LHCN-M2 (cell line): ENCODE measurements at places on chromosomes 3 and 15. TPM values are rescaled to one million over a fixed set of nuclear protein-coding genes. Genes with fewer than 3 reads are reported as not detected.

DNA sequence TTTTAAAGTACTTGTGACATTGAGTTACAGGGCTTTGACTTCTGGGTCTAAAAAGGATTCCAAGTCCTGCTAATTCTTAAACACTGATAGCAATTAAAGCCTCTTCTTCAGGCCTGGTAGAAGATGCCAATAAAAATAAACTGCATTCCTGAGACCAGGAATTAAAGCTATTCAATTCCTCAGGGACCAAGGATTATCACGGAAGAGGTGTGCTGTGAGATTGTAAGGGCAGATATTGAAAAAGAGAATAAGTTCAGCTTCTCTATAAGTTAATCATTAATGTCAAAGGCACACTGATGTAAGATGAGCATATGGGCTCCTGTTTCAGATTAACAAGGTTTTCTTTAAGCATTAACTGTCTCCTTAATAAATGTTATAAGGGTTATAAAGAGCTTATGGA lies 611.3 kb downstream of the SI start:
- no peak for DNase-seq

DNA sequence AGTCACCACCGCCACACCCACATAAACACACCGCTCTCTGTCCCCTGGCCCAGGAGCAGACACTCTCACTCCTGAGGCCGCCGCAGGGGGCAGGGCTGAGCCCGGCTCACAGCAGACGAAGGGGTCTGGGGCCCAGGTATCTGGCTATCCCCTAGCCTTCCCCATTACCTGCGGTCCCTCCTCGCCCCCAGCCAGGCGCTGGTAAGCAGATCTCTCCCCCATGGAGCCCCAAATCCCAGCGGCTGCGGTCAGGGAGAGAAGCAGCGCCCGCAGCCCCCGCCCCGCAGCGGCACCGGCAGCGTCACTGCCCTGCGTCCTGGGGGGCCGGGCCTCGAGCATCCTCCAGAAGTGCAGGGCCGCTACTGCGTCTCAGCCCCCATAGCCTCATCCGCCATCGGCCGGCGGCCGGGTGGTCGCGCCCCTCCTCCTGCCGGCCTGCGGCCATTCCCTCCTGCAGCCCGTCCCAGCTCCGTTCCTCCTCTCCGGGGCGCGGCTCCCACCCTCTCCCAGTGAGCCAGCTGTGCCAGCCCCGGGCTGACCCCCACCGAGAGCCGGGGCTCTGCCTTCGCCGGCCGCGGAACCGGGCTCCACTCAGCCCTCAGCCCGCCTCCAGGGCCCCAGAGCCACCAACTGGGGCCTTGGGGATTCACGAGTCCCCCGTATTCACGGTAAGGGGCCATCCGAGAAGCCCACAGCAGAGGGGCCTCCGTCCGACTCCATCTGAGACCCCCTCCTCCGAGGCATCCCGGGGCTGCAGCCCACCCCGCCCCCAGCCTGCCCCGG lies 13.1 kb downstream of the TNK2 start:
- DNase-seq: peak; percentile 59

DNA sequence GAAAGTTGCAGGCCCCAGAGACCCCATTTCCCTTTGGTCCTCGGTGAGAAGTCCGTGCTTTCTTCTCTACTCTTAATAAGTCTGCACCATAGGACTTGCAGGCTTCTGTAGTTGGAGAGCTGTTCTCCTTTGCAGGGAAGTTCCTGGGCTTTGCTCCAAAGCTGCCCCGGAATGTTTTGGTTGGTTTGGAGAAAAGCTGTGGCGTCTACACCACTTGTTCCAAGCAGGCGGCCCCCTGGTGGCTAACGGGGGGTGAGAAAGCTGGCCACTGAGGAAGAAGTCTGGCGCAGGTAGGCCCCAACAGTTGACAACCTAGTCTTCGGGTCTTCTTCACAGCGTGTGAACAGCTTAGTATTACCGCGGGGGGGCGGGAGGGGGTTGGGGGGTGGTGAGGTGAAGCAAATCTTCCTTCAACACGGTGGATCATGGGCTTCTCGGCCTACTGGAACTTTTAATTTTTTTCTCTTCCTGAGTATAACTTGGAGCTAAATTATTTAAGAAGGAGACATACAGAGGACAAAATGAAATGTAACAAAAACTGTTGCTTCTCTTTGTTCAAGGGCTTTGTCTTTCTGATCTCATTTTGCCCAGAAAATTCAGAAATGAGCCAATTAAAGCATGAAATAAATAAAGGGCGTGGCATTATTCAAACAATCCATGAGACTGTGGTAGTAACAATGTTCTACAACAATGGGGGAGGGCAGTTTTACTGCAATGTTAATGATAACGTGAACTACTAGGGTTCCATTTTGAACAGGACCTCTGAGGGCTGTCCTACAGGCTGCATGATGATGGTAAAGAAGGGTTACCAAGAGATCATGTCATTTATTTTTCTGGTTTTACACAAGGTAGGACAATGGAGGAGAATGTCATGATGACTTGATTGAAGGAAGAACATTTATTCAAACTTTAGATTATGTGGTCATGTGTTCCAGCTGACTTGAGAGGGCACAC lies 2.2 kb upstream of the THRB start:
- peak; percentile 68 for DNase-seq

DNA sequence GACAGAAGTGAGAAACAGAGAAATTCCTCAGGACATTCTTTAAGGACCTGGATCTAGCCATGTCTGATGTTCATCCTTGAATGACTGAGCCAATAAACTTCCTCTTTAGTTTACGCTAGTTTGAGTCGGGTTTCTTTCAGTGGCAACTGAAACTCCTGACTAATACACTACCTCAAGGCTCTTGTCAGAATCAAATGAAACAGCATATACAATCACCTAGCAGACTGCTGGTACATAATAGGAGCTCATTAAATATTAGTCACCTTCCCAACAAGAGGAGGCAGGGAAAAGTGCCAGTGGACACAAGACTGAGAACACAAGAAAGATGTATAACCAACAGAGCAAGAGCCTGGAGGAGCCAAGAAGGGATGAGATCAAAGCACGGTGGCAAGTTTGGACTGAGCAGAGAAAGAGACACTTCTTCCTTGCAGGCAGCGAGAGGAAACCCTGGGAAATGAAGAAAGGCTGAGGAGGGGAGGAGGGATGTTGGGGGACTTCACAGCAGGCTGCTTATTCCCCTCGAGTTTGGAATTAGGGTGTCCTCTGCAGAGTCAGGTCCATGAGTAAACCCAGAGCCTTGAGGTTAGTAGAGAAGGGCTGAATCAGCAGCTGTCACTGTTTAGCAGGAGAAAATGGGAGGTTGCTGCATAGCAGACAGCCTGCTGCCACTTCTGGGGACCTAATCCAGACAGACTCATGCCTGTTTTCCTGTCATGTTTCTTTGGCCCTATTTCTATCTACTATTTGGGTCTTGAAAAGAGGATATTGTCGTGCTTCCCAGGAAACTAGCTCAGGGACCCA lies 73.3 kb downstream of the MRPL46 start:
- no peak for DNase-seq

- no peak for DNase-seq
These were observed 53.1 kb downstream of the TRANK1 start for GRCh38 chr3:36891701-36892160.

The IMPG2 gene
- total RNA-seq: 0.19 and 0.23 TPM in 2 replicates

The KY gene
- not detected in 2 replicates for total RNA-seq
